ENCODE measurements at places on chromosomes 3 and 15.

GRCh38 chr3:152622811-152623167 lies 212.1 kb upstream of the P2RY1 start:
- no peak for DNase-seq

- no peak for DNase-seq
Measured at GRCh38 chr3:11350374-11350773, 78.2 kb downstream of the ATG7 start.

DNA sequence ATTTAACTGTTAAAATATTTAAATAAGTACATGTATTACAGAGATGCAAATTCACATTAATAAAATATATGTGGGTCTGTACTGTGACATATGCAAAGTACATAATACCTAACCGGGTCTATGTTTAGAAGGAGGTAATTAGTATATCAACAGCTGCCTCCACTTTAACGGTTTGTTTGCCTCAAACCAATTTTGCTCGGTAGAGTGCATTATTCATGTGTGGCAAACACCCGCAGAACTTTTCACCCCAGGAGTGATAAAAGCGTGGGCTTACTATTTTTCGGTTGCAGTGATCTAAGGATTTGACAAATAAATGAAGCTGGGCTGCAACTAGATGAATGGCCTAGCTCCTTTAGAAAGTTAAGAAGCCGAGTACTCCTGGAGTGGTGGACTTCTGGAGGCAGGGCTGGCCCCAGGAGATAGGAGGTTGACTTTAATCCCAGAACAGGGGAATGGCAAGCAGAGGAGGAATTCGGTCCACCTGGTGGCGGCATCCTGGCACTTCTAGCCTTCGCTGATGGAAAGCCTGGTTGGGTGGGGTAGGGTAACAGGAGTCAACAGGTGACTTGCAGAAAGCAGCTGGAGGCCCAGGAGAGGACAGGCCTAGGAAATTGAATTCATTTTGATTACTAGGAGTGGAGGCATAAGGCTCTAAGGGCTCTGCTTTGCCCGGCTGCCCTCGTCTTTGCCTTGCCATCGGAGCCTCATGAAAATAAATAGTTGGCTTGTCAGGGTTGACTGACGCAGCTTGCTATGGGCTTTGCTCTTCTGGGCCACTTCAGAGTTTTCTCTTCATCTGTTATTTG lies 2.4 kb downstream of the SLCO3A1 start:
- DNase-seq, result no peak

DNA sequence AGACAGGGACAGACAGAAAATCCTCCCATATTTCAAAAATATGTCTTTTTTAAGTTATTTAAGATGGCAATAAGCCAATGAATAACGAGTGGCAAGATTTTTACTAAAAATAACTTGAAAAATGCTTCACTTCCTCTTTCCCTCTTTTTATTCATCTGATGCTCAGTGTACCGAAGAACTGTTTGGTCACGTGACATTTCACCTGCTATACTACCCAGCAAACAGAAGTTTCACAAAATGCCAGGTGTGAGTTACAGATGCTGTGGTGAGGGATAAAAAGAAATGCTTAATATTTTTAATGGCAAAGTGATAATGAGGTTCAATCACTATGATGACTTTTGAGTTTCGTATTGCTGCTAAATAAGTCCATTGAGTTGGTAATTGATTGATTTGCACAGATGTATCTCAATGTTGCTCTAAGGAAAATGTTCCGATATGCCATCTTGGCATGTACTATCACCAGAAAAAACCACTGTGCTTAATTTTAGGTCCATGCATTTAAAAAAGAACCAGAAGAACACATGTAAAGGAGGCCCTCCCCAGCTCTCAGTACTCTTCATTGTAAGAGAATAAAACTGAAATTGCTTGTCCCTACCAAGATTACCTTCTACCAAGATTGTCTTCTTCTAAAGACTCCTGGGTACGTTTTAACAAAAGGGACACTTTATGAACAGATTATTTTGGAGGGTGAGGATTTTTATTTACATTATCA lies 26.0 kb upstream of the SEC62 start:
- no peak for DNase-seq

GRCh38 chr3:126746395-126747177 lies 42.5 kb downstream of the CHCHD6 start:
- DNase-seq, result no peak

DNA sequence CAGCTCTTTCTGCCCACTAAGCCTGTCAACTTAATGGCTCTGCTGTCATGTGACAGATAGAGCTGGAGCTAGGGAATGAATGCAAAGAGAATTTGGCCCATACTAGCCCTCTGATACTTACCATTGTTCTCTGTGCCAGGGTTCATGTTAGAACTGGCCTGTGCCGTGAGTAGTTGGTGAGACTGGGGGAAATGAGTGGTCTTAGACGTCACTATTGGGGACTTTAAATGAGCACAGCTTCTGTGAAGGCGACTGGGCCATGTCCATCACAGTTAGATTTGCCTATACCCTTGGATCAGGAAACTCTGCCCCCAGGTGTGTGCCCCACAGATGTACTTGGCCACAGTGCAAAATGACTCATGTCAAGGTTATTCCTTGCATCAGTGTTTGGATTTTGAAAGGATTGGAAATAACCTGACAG lies 124.9 kb downstream of the PTPRG start:
- no peak for DNase-seq

DNA sequence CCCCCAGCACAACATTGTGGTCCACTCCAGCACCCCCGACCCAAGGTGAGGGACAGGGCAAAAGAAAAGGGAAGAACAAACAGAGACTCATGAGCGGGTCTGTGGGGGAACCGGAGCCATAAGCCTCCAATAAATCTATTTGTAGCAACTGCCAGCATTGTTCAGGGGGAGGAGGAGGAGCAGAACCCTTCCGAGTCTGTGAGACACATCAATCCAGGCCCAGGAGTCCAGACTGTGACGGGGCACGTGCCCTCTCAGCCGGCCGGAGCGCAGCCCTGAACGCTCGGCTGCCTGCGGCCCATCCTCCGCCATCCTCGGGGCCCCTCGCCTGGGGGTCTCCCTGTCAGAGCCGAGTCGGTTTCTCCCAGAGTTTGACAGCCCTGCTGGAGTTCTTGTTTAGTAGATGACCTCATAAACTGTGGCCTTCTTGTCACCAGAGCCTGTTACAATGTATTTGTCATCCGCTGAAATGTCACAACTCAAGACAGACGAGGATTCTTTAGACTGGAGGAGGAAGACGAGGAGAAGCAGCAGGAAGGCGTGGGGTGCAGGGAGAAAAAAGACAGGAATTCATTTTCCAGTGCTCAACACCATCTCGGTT lies 47.9 kb downstream of the TLE3 start:
- DNase-seq, result no peak

DNA sequence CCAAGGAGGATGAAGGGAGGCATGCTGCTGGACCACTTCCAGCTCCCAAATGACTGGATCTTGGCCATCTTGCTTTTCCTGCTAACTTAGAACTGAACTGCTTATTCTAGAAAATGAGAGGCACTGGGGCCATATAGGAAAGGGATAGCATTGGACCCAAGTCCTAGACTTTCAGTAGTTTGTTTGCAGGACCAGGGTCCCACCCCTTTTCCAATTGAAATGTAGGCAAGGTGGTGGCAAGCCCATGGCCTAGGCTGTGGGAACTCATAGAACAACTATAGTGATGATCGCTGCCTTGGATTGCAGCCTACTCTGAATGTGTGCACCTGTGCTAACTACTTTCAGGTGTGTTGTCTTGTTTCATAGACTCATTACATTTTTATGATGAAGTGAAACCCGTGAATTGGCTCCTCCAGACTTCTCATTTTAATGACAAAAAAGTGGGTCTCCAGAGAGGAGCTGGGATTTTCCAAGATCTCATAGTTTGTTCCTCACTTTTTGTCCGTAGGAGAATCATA lies 50.3 kb downstream of the TGFBR2 start:
- DNase-seq, result no peak

- no peak for DNase-seq
Measured at GRCh38 chr3:159839561-159840379, 148.9 kb upstream of the IL12A start.

- no peak for DNase-seq
Measured at GRCh38 chr15:24878153-24878552, 76.6 kb upstream of the SNRPN start.

DNA sequence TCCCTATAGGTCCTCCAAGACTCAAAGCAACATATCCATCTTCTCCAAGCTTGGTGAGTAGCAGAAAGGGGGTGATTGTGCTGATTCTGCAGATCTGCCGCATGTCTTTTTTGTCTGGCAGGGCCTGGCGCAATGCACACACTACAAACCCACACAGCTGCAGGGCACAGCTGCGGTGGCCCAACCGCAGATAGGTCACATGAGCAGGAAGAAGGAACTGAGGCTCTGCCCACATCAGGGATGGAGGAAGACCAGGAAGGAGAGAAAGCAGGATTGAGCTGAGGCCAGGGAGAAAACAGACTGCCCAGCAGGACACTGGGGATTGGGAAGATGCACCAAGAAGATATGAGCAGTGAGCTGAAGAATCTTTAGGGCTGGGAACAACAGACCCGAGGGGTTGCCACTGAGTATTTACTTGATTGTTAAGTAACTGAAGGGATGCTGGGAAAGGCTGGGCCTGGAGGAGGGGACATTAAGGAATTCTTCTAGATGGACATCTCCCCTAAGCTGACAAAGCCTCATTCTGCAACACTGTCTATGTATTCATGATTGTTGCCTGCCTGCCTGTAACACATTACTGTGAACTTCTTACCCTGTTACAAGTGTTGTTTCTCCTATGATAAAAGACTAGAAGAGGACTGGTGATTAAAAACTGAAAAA lies 126.7 kb downstream of the MYLK start:
- peak; percentile 16 for DNase-seq

DNA sequence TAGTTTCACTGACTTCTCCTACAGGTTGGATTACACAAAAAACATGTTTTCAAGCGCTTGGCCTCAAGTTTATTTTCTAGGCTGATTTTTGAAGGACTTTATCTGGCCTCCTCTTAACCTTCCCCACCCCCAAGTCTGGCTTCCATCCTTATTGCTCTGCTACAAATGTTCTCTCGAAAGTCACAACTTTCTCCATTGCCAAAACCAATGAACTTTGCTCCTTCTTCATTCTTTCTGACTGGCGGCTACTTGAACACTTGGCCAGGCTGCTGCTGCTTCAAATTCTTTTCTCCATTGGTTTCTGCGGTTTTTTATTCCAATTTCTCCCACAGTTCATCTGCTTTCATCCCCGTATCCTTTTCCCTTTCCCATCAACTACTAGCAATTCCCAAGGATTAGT lies 106.6 kb downstream of the TOP2B start:
- no peak for DNase-seq

DNA sequence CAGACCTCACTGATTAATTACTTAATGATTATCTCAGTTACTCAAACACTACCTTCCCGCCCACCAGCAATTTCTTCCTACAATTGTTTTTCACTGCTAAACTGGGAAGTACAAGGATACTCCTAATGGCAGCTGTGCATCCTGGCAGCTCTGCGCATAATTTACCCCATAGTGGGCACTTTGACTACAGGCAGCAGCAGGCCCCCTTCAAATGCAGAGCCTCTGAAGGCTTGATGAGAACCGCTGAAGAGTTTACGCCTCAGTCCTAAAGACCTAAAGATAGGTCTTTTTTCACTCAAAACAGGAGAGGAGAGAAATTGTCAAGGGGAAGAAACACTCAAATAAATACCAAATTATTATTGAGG lies 10.7 kb downstream of the CCDC32 start:
- no peak for DNase-seq

DNA sequence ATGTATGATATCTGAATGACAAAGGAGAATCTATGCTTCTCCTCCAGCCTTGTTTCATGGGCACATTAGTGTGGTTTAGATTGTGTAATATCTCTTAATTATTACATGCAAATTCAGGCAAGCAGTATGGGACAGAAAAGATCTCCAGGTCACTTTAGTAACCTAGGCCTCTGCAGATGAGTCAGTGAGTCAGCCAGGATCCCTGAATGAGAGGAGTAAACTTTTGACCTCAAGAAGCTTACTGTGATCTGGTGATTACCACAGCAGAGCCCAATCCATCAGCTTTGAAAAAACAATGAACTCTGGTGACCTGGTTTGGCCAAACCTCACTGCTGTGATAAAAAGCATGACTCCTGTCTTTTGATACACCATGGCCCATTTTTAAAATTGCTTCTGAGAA lies 107.8 kb downstream of the LRRN1 start:
- no peak for DNase-seq

GRCh38 chr15:42608110-42608531 lies 32.7 kb downstream of the STARD9 start:
- peak; percentile 78 for DNase-seq

DNA sequence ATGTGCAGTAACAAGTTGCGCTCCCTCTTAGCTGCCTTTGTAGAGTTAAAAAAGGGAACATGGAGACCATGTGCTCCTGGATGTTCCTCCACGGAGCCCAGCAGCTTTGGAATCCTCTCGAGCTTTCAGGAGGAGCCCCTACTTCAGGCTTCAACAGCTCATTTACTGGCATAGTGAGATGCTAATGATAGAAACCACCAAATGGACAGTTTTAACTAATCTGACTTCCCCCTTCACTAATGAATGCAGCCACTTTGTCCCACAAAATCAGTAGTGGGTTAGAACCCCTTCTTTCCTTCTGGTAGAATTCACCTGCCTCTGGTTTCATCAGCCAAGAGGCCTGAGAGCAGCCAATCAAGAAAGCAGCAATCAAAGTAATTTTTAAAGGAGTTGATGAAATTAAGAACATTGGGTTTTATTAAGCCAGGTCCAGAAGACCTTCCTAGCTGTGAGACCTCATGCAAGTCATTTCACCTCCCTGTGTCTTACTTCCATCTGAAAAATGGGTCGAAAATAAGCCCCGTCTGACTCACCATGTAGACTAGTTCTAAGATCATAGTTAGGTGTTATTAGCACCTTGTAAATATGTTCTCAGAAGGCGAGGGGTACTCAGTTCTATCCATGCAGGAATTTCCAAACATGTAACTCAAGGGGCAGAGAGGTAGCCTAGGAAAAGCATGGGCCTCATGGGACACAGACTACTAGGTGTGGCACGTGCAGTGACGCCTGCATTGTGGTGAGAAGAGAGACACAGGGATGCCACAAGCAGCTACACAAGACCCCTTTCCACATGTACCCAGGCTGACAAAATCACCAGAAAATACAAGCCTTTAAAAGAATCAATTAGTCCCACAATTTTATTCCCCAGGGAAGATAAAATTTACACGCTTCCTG lies 179.7 kb upstream of the LPP start:
- peak; percentile 60 for DNase-seq

GRCh38 chr3:61719278-61719977 lies 158.1 kb downstream of the PTPRG start:
- DNase-seq, result no peak

DNA sequence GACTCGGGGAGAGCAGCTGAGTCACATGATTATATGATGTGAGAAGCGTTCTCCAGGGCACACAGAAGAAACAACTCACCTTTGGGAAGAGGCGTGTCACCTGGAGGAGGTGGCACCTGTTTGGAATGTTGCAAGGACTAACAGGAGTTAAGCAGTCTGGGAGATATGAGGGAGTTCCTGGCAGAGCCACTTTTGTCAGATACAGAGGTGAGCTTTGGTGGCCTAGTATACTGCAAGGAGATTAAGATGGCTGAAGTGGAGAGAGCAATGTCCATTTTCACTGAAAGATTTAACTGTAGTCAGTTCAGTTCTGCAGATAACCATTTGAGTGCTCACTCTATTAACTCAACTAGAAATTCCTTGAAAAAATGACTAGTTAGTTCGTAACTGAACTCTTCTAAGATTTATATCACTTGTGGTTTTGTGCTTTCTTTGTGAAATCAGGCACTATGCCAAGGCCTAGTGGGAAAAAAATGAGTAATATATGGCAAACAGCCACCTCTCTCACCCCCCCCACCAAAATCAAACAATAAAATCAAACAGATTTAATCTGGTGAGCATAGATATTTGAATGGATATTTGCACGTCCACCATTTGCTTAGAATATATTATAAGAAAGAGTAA lies 61.3 kb downstream of the CRYBG3 start:
- DNase-seq, result peak; percentile 57

Data from activated CD4-positive, alpha-beta T cell treated with anti-CD3 and anti-CD28 coated beads, Interleukin-2, Interleukin-4, amounts not matched to agents 100 ng/mL and 50 ng/mL, durations not matched to agents 16 hours and 8 hours (primary cell).